CD4-positive, alpha-beta T cell (primary cell): ENCODE measurements at places on chromosomes 1 and 21. TPM values are rescaled to one million over a fixed set of nuclear protein-coding genes. Genes with fewer than 3 reads are reported as not detected.

Gene AMY1A
- total RNA-seq: not detected

Gene PRKAB2
- 7.4 TPM for total RNA-seq

Gene ADAM30
- not detected for total RNA-seq

DNA sequence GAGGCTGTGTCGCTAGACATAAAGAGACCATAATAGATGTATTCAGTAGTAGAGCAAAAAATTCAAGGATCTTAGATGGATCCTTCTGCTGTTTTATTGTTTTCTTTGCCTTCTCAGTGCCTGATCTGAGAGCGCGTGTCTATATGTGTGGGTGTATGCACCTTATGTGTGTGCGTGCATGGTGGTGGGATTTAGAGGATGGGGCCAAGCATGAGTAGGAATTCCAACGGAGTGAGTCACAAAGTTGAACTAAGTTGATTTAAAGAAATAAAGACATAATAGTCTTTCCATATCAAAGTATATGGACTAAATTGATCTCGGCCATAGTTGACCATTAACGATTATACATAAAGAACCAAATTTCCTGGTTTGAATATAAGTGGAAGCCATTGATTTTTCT lies 178.7 kb downstream of the CYYR1 start:
- DNase-seq: no peak

DNA sequence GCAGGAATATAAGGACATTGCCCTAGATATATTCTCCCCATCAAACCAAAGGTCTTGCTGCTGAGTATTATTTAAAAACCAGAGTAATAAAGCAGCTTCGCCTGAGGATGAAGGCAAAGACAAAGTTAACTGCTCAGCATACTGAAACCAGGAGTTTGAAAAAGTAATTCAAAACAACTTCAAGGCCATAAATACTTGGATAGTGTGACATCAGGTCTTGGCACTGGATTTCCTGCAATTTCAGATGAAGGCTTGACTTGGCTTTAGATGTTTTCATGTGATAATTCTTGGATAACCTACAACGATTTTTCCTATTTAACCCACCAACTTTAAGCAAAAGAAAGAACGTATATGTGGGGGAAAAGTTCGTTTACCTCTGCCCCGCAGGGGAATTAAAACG lies 10.6 kb downstream of the SOD1 start:
- DNase-seq: no peak

DNA sequence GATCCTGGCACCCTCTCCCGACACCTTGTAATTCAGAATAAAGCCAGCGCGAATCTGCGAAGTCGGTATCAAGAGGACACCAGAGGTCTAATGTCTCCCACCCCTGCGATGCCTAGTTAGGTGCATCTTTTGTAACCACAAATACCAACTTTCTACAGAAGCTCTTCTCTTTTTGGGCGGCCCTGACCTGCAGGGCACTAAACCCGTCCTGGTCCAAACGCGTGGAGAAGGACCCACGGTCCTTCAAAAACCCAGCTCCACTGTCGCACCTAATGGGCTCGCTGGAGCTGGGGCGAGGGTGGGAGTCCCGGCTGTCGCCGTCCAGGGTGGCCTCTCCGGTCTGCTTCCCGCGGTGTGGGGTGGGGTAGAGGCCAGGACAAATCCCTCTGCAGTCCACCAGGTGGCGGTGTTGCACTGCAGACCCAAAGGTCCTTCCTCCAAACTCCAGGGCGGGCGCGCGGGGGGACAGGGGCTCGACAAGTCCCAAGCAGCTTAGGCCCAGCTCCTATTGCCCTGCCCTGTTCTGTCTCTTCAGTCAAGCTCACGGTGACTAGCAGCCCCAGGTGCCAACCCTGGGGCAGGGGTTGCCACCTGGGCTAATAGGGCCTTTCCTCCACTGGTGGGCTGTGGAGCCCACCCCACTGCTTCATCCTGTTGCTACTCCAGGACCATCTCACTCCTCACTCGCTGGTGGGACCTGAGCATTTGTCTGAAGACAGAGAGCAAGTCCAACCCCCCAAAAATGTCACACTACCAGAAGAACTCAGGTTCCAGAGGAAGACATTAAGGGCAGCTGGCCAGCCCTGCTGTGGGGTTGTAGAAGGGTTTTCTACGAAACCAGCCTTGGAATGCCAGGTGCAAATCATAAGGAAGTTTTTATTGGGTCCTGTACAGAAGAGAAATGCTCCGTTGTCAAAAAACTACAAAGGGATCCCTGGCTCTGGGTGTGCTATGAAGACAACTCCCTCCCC lies 2.8 kb downstream of the HES3 start:
- DNase-seq: peak; percentile 76

- peak; percentile 60 for DNase-seq
These were observed 10.1 kb upstream of the SESN2 start for GRCh38 chr1:28249013-28249865.

- no peak for DNase-seq
These were observed 230.3 kb upstream of the USP24 start for GRCh38 chr1:55445416-55445815.

GRCh38 chr1:50967416-50968157 lies 2.5 kb upstream of the CDKN2C start:
- no peak for DNase-seq

DNA sequence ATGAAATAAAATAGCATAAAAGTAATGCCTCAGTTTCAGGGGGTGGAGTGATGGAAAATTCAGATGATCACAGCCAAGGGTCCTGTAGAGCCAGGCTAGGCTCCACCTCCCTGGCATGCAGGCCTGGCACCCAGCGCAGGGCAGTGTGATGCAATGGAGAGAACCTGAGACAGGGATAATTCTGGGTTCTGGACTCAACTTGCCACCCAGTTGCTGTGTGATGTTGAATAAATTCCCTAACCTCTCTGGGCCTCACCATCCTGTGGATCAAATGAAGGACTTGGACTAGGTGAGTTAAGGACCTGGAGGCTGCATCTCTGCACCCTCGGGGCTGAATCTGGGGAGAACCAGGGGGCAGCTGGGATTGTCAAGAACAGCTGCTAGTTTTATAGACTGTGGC lies 17.0 kb downstream of the PADI2 start:
- DNase-seq: no peak

- DNase-seq: no peak
These were observed 17.7 kb downstream of the TBX15 start for GRCh38 chr1:118970451-118970850.
